ENCODE measurements at places on chromosomes 11 and 22.

GRCh38 chr11:96319898-96320656, 22.9 kb downstream of the MAML2 start:
- no peak for DNase-seq

GRCh38 chr11:119752946-119753345, 23.9 kb upstream of the NECTIN1 start:
- no peak for DNase-seq

GRCh38 chr11:79390923-79391322, 49.9 kb downstream of the TENM4 start:
- no peak for DNase-seq

- no peak for DNase-seq
Observed at GRCh38 chr22:31911565-31912406, 32.5 kb upstream of the YWHAH start.

- no peak for DNase-seq
Observed at GRCh38 chr11:36312611-36313472, 16.8 kb downstream of the PRR5L start.

GRCh38 chr11:16412525-16413172, 56.3 kb upstream of the SOX6 start:
- no peak for DNase-seq

DNA sequence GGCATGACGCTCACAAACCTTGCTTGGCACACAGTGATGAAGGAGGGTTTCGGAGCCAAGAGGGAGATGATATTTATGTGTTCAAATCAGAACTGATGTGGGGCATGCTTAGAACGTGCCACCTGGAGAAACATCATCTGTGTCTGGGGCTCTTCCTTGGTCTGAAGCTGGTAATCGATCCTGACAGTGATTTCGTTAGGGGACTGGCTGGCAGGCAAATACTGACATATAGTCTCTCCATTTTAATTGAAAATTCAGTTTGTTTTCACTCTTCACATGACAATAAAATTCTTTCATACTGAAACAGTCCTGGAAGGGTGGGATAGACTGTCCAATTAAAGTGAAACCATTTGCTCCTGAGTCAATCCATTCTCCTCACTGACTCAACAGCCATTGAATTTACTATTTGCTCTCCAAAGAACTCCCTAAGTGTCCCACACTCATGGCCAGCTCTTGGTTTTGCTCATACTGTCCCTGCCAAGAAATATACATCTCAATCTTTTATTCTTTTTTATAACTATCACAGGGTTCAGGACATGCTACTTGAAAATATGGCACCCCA, 134.8 kb downstream of the TRPC6 start:
- no peak for DNase-seq

GRCh38 chr11:8356721-8357504, 93.2 kb upstream of the LMO1 start:
- DNase-seq, result no peak

GRCh38 chr11:40080434-40080833, 1379.0 kb downstream of the LRRC4C start:
- no peak for DNase-seq

DNA sequence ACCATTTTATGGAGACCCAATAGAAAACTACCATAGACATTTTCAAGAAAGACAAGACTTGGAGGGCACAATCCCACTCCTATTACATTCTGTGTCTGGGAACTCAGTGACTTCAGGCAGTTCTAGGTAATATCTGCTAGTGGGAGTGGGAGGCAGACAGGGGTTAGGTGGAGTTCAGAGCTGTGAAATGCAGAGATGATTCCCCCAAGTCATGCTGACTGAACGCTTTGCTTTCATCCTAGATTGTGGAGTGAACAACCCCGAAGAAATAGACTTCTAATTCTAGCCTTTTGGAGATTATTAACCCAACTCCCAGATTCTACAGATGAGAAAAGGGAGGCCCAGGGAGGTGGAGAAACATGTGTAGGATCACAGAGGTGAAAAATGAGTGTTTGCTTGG, 437.8 kb upstream of the CADM1 start:
- no peak for DNase-seq

DNA sequence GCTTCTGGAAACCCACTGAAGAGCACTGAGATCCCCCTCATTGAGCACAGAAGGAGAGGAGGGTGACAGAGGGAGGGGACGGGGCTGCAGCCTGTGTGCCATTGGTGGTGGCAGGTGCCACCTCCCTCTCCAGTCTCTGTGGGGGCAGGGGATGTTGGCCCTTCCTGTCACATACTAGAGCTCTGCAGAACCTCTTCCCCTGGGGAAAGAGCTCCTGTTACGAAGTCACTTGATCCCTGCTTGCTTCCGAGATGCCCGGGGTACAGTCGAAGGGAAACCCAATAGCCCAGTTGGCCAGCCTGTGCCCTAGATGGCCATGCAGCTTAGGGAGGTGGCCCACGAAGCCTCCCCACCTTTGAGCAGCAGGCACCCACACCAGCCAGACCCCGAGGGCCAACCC, 29.4 kb downstream of the DAGLA start:
- DNase-seq, result no peak

DNA sequence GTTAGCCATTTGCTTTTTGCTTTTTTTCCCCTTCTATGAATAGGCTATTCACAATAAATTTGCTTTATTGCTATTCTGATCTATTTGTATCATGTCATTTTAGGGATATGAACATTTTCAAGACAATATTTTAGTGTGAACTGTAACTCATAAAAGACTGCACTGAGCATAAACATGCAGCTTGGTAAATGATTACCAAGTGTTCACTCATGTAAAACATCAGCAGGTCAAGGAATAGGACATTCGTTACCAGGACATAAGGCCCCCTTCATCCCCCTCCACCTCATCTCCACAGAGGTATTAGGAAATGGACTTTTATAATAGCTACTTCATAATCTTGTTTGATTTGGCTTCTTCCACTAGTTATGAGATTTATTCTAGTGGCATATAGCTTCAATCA, 12.4 kb downstream of the NLRP14 start:
- no peak for DNase-seq

- no peak for DNase-seq
Observed at GRCh38 chr11:12111549-12112520, 1.4 kb downstream of the MICAL2 start.

DNA sequence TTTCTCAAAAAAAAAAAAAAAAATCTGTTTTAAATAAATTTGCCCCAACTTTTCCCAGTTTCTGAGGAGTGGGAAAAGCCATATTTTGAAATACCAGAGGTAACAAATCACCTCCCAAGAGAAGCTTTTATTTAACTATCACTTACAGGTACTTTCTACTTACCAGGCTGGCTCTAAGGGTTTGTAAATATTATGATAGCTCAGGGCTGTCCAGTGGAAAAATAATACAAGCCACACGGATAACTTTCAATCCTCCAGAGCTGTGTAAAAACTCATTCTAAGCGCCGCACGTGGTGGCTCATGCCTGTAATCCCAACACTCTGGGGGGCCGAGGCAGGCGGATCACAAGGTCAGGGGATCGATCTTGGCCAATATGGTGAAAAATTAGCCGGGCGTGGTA, 5.6 kb upstream of the SEC14L4 start:
- DNase-seq, result no peak

GRCh38 chr11:7793233-7793632, 3.5 kb downstream of the OR5P2 start:
- DNase-seq, result no peak

- DNase-seq, result no peak
Observed at GRCh38 chr11:70456921-70457532, 58.7 kb downstream of the CTTN start.

DNA sequence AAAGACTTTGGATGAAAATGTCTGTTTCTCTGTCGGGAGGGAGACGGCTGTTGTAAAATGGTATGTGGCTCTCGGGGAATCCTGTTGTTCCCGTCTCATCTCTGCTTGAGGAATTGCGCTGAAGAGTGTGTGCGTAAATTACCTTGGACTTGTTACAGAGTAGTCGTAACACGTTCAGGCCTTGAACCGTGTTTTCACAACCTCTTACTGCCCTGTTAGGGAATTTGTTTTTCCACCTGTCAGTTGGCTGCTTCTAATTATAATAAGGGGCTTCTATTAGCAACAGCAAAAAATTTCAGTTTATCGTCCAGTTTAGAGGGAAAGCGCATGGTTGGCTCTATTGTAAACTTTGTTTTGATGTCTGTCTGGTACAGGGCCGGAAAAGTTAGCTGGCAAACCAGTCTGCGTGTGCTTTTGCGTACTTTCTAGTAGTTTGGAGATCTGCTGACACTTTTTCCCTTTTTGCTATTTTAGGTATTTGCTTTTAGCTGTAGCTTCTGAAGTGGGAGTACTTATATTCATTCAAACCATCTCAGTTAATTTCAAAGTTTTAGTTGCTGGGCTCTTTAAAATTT, 1.5 kb downstream of the HIPK3 start:
- DNase-seq, result no peak

DNA sequence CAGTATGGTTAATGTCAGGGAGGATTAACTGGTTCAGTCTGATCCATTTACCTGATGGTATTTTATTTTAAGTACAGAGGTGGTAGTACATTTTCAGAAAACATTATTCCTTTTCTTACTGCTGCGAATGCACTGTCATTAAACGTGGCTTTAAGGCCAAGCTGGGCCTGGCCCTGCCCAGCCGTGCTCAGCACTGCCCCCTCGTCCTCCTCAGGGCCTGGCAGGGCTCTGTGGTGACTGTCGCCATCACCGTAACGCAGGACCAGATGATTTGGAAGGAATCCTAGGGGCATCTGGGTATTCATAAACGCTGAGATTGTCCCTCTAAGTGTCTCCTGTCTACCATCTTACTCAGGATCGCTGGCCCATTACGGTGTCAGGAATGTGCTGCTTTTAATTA, 302.0 kb downstream of the TBC1D22A start:
- no peak for DNase-seq

DNA sequence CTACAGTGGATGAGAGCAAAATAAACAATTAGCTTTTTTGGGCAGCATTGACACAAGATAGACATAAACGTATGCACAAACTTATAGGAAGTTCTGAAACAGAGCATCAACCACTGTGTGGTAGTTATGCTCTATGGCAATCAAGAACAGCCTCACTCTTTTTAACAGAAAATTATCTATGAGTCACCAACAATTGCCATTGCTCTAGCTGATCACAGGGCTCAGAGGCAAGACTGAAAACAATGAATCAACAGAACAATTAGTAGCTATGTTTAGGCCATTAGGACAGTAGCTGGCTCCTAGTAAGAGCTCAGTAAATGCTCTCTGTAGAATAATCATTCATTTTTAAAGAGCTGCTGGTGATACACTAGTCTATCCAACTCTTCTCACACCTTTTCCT, 34.9 kb upstream of the PICALM start:
- no peak for DNase-seq

DNA sequence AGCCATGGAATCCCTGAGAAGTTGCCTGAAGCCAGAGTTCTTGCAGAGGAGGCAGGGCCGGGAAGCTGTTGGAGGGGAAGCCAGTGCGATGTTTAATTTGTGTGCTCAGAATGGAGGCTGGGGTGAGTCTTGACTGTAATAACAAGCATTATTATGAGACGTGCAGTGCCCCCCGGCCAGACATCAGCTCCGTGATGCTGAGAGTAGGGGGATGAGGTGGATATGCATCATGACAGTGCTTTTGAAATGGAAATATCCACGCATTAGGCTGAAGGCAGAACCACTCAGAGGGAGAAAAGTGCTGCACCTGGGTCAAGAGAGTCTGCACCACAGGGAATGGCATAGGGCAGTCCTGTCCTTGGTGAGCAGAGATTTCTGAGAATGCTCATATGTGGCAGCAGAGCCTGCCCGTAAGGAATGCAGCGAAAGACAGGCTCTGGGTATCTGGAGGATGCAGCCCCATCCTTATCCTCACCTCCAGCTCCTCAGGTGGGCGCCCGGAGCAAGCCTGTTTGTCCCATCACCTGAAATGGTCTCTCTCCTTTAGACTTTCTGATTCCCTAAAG, 37.6 kb upstream of the SEZ6L start:
- DNase-seq, result no peak

- peak; percentile 76 for DNase-seq
Observed at GRCh38 chr11:35166369-35167360, 27.7 kb downstream of the CD44 start.

DNA sequence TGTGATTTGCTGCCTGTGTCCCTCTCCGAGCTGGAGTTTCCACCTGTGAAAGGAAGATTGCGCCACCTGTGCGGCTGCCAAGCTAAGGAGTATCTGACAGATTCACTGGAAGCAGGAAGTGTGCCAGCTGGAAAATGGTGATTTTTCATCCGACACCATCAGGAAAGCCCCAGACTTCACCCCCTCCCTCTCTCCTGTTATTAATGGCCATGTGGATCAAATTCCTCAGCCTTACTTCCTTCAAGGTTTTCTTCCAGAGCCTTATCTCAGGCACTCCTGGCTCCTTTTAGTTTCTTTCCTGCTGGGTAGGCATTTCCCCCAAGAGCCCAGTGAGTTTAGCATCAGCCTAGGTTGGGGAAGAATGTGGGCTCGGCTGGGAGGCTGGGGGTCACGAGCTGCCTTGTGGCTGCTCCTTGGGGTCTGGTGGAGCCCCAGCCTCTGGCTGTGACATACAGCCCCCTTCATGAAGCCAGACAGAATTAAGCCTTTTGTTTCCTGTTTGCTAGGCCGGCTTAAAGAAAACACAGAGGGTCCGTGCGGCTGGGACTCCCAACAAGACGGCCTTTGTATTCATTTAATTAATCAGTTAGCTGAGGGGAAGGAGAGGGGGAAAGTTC, 37.1 kb downstream of the PKNOX2 start:
- DNase-seq, result no peak

GRCh38 chr11:84855508-84856245, 771.5 kb downstream of the DLG2 start:
- DNase-seq, result peak; percentile 10

GRCh38 chr11:121439337-121439736, 12.8 kb upstream of the SORL1 start:
- DNase-seq, result no peak

DNA sequence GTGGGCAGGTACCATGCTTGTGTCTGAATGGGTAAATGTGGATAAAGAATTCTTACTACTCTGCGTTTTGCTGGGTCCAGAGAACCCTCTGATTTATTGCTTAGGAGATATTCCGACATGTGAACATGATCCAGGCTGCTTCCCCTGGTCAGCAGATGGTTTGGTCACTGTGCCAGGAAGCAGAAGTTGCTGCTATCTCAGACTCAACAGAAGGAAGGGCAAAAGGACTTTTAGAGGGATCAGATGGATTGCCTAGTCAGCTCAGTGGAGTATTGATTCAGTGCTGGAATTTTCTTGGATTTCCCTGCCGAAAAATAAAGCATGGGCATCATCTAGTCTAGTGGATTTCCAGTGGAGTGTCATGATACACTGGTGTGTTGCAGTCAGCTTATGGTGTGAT, 440.1 kb downstream of the NTM start:
- no peak for DNase-seq
